ENCODE measurements at places on chromosomes 3 and 15.

GRCh38 chr15:75745305-75745704 is 32.7 kb upstream of the CSPG4 start:
- DNase-seq = no peak

GRCh38 chr3:57706462-57706861 is 13.6 kb upstream of the DENND6A start:
- no peak for DNase-seq

DNA sequence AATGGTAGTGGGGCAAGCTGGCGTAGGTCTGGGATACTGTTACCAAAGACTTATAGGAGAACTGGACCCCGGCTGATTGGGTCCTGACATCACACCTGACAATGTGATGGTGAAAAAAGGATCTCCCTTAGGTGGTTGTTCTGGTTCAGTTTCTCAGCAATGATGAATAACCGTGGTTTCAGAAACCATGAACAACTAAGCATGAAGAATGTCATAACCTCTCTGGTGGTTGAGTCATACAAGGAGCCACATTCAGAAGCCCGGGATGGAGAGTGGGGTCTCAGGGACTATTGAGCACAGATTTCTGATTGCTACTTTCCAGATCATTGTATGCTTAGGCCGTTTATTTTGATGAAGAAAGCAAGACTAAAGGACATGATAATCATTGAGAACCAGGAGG is 17.4 kb downstream of the GPR160 start:
- no peak for DNase-seq

- peak; percentile 52 for DNase-seq
These were observed 399.1 kb upstream of the TBL1XR1 start for GRCh38 chr3:177596248-177596815.

GRCh38 chr3:187051066-187051465 is 88.2 kb downstream of the RPL39L start:
- DNase-seq = no peak

DNA sequence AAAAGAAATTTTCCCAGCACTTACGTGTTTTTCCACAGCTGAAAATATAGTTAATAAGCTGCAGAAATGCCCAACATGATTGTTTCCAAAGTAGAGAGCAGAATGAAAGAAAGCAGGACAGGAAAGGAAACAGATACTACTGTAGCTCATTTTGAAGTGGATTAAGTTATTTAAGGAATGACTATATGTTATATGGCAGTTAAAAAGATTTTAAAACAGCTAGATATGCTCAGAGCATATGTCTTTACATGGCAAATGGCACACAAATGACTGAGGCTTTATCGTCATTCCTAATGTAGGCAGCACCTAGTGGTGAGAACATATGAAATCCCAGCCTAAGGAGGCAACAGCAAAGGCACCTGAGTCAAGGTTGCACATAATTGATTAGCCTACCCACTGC is 106.6 kb upstream of the SEMA6D start:
- DNase-seq = no peak

GRCh38 chr3:74593152-74593551 is 21.3 kb downstream of the CNTN3 start:
- no peak for DNase-seq

GRCh38 chr15:75577401-75578172 is 1.5 kb downstream of the PTPN9 start:
- no peak for DNase-seq

GRCh38 chr15:71682001-71682400 is 128.4 kb upstream of the NR2E3 start:
- no peak for DNase-seq

GRCh38 chr3:129035360-129036221 is 25.0 kb upstream of the GP9 start:
- DNase-seq = no peak

DNA sequence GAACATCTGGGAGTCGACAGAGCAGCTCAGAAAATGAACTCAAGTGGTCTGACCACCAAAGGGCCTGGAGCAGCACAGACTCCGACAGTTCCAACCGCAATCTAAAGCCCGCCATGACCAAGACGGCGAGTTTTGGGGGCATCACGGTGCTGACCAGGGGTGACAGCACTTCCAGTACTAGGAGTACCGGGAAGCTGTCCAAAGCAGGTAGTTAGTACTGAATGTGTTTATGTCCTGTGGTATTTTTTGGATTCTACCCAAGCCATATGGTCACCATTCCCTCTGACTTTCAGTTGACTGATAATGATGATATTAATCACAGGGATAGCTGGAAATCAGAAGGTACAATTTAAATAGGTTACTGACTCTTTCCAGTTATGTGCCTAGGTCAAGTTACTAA is 82.3 kb downstream of the ARPP21 start:
- DNase-seq = peak; percentile 3

DNA sequence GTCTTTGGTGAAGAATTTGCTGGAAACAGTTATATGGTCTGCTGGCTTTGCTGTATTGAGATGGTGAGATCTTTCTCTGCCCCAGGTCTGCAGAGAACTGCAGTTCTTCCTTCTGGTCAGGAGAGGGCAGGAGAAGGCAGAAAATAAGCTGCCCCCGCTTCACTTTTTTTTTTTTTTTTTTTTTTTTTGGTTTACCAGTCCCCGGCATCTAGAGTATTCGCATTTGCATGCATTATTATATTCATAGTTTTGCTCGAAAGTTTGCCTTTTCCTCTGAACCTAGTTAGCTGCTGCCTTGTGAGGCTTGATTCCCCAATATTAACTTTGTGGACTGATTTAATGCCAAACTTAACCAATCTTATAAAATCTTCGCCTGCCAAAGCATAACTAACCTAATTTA is 10.6 kb upstream of the PARL start:
- peak; percentile 59 for DNase-seq
